Urothelium cell line (cell line): ENCODE measurements at places on chromosomes 5 and 9.

- DNase-seq, result no peak
Measured at GRCh38 chr5:79853028-79853427, 138.0 kb downstream of the MTX3 start.

- DNase-seq, result no peak
Measured at GRCh38 chr9:119959846-119960545, 590.8 kb upstream of the BRINP1 start.

- DNase-seq, result no peak
Measured at GRCh38 chr5:25060575-25060974, 415.8 kb upstream of the CDH10 start.

DNA sequence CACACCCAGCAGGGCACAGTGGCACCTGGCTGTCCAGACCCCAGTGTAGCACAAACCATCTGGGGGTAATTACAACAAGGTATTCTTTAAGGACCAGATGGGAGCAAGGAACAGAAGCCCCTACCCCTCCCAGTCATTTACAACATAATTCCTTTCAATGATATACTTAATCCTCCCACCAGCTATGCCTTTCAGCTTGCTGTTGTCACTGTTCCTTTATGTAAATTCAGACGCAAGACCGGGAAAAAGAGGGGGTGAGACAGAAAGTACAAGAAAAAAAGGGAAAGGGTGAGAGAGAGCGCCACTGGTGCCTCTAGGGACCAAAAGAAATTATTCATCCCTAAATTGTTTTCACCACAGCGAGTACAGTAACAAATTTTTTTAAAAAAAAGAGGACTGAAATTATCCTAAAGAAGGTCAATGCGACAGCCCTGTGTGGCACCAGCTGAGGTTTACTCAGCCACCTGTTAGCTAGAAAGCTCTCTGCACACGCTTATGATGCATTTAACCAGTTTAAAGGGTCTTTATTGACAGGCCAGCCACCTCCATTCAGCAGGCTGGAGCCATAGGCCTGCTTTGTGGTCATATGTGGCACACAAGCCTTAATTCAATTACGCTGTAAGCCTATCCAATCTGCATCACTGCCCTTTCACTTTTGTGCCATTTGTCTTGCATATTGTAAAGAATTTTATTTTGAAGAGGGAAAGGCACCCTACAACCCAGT, 210.2 kb upstream of the ISL1 start:
- no peak for DNase-seq

GRCh38 chr9:98665501-98665900, 43.2 kb downstream of the GABBR2 start:
- no peak for DNase-seq

- DNase-seq, result no peak
Measured at GRCh38 chr5:178688551-178688950, 41.9 kb downstream of the ZNF354A start.

DNA sequence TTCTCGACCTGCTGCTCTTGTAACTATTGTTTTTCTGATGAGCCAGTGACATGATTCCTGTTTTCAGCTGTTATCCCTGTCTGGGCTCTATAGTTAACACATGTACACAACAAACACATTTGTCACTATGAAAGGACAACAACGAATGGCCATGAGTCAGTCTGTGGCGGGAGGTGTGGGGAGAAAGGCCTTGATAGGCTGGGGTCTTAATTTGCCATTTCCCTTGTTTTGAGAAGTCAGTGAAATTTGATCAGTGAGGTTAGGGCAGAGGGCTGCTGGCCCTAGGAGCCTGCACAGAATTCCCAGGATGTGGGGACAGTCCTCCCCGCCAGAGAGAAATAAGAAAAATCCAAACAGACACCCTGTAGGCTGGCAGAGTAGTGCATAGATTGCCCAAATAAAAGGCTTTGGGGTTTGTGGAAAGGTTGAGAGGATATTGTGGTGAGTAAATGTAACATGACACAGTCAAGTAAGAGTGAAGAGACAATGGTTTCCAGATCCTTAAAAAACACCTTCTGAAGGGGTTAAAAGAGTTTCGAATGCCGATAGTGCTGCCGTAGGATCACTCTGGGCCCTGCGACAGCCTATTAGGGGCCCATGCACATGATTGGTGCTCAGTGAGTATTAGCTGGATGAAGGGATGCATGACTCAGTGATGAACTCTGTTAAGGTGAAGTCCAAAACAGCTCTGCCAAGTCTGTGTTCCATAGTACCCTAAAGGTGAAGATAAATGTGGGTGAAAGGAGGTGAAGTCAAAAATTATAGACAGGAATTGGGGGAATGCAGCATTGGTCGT, 110.9 kb upstream of the PRRC1 start:
- DNase-seq, result no peak

- DNase-seq, result no peak
Measured at GRCh38 chr9:93501406-93501805, 48.0 kb upstream of the FAM120AOS start.
